ENCODE measurements at places on chromosomes 11 and 22. TPM values are rescaled to one million over a fixed set of nuclear protein-coding genes. Genes with fewer than 3 reads are reported as not detected.
A peak's percentile ranks its signal among the peaks of the same experiment; 100 is the strongest.

C22orf15 gene
- not detected for total RNA-seq

DNA sequence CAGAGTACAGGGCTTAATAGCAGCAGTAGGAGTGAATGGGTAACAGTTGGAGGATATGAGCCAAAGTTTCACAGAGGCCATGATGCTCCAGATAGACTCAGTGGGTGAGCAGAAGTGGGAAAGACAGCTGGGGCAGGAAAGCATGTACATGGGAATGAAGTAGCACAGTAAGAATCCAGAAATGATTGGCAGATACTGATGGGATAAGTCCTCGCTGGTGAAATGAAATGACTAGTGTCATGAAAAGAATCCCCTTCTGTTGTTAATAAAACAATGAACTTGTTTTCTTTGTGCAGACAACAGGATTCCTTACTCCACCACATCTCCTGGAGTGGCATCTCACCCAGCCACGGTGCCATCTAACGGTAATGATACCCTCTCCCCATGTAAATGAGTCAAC is 17.4 kb upstream of the PANX1 start:
- no peaks in the 10 kb centered on the region for H3K27me3 ChIP-seq
- no peak for DNase-seq
- H3K36me3 ChIP-seq = peaks cover 6% of the 10 kb centered on the region
- no peak overlapping the region for H3K4me3 ChIP-seq
- no peak overlapping the region for H3K27ac ChIP-seq

C11orf87 gene
- total RNA-seq = not detected

UBQLNL gene
- total RNA-seq = not detected

DNA sequence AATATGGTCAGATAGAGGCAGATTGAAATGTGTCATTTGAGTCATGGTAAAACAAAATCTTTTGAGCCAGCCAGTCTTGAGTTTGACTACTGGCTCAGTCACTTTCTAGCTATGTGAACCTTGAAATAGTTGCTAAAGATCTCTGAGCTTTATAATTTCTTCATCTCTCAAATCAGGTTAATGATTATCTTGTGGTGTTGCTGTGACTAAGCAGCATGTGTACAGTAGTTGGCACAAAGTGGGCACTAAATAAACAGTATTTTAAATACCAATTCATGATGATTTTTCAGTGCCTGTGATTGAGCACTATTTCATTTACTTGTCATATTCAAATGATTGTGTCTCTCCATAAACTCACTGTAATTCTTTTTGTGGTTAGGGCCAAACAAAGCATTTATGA is 70.8 kb downstream of the RAB38 start:
- H3K36me3 ChIP-seq = no peaks in the 10 kb centered on the region
- H3K27ac ChIP-seq = peak overlapping the region; percentile 59
- no peak overlapping the region for H3K4me3 ChIP-seq
- H3K27me3 ChIP-seq = no peaks in the 10 kb centered on the region

- H3K4me3 ChIP-seq = peak overlapping the region; percentile 92
- no peaks in the 10 kb centered on the region for H3K27me3 ChIP-seq
Observed at GRCh38 chr11:74493791-74494630, 487 bp upstream of the LIPT2 start.

ASPHD2 gene
- 2.1 TPM for total RNA-seq

SOX10 gene
- 1.1 TPM for total RNA-seq

TMEM86A gene
- 1.6 TPM for total RNA-seq

SLC15A3 gene
- total RNA-seq = not detected

Data from PC-3 (cell line).